ENCODE measurements at places on chromosomes 2 and 18.

- no peak for DNase-seq
Measured at GRCh38 chr2:70982971-70983370, 4.5 kb downstream of the ANKRD53 start.

DNA sequence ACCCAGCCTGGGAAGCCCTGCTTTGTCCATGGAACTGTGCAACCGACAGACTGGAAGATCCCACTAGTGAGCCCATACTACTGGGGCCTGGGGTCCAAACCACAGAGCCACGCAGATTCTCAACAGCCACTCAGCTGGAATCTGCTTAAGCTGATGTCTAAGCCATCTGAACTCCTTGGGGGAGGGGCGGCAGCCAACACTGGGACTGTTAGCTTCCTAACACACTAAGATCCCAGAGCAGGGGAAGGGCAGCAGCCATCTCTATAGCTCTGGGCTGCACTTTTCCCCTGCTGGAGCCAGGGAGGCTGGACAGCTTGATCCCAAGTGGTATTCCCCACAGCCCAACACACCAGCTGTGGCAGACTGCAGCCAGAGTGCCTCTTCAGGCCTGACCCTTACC lies 118.3 kb downstream of the RPRM start:
- DNase-seq, result no peak

DNA sequence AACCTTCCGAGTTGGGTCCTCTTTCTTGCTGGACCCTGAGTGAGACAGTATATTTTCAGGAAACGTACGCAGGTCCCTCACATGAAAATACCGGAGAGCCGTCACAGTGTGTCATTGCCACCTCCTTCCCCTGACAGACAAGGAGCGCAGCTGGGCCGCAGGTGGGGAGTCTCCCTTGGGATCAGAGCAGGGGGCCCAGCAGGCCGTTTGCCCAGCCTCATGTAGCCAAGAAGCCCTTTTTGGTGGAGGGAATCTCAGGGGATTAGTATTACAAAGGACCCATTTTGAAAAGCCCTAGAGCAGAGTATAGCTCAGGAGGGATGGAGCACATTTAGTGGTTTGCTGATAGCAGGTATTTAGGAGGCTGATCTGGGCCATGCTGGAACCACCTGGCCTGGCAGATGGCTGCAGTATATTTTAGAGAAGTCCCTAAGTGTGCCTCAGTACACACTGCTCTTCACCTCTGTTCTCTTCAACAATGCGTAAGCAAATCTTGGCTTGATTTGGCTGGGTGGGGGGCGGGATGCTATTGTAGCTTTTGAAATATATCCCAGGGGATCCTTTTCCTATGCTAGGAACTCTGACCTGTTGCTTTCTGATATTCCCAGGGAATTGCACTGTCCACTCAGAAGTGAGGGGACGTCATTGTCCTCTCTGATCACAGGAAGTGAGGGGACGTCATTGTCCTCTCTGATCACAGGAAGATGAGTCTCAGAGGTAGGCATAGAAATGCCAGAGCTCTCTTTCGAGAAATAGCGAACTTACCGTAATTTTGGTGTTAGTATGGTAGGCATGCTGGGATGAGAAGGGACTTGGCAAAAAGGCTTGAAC lies 171.9 kb downstream of the HRH4 start:
- DNase-seq, result no peak

- no peak for DNase-seq
Measured at GRCh38 chr2:237695201-237695780, 67.9 kb downstream of the LRRFIP1 start.

- DNase-seq, result no peak
Measured at GRCh38 chr2:73266061-73266901, 18.0 kb downstream of the FBXO41 start.

GRCh38 chr2:61295981-61296380 lies 134.0 kb downstream of the C2orf74 start:
- no peak for DNase-seq

- DNase-seq, result no peak
Measured at GRCh38 chr2:17311771-17312511, 206.3 kb downstream of the RAD51AP2 start.
